ENCODE measurements at places on chromosomes 4 and X.

- DNase-seq = no peak
Measured at GRCh38 chrX:120301960-120302359, 9.3 kb downstream of the TMEM255A start.

DNA sequence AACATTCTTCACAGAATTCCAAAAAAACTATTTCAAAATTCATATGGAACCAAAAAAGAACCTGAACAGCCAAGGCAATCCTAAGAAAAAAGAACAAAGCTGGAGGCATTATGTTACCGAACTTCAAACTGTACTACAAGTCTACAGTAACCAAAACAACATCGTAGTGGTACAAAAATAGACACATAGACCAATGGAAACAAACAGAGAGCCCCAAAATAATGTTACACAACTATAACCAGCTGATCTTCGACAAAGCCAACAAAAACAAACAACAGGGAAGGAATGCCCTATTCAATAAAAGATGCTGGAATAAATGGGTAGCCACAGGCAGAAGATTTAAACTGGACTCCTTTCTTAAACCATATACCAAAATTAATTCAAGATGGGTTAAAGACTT lies 1189.6 kb downstream of the PCDH18 start:
- no peak for DNase-seq

- DNase-seq = peak; percentile 80
Measured at GRCh38 chr4:105620640-105621323, 68.4 kb downstream of the ARHGEF38 start.

DNA sequence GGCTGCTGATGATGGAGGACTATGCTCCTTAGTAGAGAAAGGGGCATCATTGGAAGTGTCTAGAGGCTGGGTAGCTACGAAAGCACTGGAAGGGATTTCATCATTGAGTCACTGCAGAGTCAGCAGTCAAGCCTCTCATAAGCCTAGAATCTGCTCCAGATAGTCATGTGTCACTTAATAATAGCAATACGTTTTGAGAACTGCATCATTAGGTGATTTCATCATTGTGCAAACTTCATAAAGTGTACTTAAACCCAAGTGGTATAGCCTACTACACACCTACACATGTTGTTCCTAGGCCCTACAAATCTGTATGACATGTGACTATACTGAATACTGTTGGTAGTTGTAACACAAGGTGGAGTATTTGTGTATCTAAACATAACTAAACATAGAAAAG lies 165.6 kb downstream of the PTTG2 start:
- peak; percentile 83 for DNase-seq

DNA sequence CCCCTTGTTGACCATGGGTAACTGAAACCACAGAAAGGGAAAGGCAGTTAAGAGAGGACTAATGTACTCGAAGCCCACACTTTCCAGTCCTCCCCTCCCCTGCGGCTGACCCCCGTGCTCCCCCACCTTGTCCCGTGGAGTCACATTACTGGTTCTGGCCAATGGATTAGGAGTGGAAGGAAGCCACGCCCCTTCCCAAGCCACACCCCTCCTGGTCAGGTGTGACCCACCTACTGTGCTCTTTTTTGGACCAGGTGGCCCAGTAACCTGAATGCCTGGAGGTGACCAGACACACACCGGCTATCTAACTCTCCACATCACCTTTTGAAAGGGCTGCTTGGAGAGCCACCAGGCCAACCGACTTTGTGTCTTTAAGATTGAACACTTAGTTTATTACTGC lies 109.3 kb upstream of the MSX1 start:
- DNase-seq = no peak

DNA sequence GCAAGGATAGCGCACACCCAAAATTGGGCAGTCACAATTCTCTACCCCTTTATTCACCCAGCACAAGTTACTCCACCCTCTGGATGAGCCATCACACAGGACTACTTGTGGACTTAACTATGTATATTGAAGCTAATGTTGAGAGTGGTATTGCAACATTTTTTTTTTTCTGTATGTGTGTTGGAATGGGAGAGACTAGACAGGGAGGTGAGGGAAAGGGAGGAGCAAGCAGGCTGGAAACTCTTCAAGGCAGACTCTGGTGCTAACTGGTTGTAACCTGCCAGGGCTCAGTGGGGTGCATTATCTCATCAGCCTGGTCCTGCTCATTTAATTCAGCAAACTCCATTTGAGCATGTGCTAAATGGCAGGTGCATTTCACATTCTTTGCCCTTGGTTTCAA lies 18.4 kb upstream of the CWH43 start:
- peak; percentile 26 for DNase-seq

DNA sequence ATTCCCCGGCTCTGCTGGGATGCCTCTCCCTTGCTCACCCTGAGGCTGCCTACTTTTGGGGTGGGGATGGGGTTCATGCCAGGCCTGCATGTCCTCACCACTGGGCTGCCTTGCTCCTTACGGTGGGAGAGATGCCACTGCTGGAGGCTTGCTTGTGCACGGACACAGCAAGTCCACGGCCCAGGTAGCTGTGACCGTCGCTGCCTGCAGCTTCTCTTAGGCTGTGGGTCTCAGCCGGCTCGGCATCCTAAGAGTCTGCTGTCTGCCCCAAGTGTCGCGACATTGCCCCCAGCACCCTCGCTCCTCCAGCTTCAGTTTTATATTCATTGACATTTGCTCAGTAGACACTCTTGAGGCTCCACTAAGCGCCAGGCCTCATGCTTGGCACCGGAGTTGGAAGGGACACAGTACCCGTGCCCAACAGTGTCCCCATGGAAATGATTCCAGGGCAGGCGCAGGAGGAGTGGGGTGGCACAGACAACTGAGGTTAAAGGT lies 58.3 kb downstream of the TBC1D14 start:
- DNase-seq = no peak

GRCh38 chr4:143084566-143084965 lies 100.2 kb upstream of the USP38 start:
- DNase-seq = no peak

- DNase-seq = no peak
Measured at GRCh38 chrX:109878236-109878635, 124.7 kb upstream of the TMEM164 start.

- DNase-seq = no peak
Measured at GRCh38 chr4:107685740-107686139, 34.3 kb downstream of the PAPSS1 start.

DNA sequence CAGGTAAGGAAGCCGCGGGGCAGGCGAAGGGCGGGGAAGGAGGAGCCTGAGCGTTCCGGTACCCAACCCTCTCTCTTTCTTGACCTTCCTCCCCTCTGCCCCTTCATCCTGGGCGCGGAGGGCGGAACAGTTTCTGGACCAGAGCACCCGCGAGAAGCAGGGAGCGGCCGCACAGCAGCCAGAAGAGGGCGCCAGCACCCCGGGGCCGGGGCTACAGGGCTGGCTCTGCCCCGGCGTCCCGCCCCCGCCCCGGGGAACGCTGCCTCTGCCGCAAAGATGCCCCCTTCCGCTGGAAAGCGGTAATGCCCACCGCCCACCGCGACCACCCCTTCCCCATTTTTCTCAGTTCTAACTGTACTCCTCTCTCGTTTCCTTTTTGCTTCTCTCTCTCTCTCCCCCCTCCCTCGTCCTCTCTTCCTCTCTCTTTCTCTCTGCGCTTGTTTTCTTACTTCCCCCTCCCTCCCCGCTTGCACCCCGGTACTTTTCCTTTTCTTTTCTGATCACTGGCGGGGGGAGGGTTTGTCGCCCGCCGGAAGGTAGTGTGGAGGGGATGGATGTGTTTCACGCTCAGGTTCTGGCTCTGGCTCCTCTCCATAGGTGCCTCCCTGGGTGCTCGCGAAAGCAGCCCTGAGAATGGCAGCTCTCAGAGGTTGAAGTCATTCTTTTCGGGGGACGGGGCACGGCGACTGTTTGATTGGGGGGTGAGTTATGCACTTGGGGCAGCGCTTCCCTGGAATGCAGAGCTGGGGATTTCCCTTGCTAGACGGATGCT lies 13.1 kb upstream of the PRDM8 start:
- peak; percentile 81 for DNase-seq

- peak; percentile 35 for DNase-seq
Measured at GRCh38 chr4:159764343-159764952, 661.6 kb downstream of the RAPGEF2 start.

GRCh38 chr4:94304365-94304971 lies 38.2 kb downstream of the HPGDS start:
- DNase-seq = peak; percentile 45

- DNase-seq = peak; percentile 81
Measured at GRCh38 chr4:137253949-137254348, 278.3 kb downstream of the PCDH18 start.

- no peak for DNase-seq
Measured at GRCh38 chr4:26299254-26299882, 21.4 kb upstream of the RBPJ start.

DNA sequence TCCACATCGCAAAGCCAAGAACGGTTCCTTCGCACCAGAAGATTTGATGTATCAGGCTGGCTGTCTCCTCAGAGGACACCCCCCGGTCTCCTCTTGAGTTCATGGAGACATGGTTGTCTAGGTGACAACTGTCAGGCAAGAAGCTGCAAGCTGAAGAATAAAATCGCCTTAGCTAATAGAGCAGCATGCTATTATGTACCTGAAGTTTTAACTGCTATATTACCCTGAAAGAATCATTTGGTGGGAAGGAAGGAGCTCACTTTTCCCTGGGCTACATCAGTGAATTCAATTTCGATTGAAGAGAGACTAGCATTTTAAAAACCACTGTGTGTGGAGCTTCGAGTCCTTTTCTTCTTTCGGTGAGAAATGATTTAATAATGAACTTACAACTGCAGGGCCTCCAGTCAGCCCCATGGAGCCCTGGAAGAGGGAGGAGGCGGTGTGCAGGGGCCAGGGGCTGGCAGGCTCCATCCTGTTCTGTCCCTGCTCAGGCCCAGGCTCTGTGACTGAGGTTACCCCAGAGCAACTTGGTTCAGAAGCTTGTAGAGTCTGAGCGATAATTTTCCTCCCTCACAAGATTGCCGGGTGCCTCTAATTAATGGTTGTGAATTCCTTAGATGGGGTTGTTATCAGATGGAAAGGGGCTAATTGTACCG lies 191.3 kb downstream of the MID1IP1 start:
- DNase-seq = no peak

- DNase-seq = peak; percentile 66
Measured at GRCh38 chrX:149962859-149963757, 24.8 kb upstream of the EOLA2 start.

DNA sequence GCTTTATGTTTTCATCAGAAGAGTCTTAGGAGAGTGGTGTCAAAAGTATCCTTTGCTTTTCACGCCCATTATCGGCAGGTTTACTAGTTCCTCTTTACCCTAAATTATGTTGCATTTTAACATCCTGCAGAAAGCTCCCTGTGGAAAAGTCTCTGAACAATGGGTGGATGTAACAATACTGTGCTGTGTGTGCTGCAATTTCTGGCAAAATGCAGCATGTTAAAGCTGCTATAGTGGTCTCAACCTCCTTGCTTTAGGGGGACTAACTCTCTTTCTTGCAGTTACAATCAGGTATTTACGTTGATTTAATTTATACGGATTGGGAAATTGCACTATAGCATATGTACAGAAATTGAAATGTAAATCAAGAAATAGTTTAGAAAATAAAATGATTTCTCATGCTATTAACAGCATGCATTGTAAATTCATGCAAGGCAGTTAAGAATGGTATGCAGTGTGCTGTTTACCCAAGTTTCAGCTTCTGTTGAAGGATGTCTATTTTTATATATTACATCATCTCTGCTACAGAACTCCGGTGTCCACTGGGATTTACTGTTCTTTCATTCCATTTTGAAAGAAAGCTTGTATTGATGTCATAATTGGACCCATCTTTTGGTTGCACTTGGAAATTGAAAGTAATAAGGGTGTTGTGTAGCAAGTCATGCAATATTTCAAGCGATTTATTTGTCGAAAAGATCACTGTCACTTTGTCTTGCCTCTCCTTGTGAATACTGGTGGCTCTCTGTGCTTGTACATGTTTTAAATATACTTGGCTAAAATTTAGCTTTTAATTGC lies 145.7 kb downstream of the RAPGEF2 start:
- DNase-seq = peak; percentile 92

- DNase-seq = peak; percentile 58
Measured at GRCh38 chrX:53211391-53211978, 13.5 kb downstream of the KDM5C start.

DNA sequence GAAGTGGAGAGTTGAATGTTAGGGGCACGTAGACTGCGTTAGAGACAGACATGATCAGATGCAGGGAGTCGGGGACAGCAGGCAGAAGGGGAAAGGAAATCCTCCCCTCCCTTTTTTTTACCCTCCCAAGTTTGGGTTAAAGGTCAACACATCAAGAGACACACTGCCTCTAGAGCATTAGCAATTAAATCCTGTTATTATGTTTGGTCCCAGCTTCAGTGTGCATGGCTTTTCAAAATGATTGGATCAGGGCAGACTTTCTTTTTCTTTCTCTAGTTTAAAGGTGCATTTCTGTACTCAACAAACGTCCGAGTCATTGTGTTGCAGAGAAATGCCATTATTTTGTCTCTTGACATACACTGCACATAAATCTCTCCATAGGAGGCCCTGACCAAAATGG lies 63.9 kb downstream of the USP26 start:
- DNase-seq = no peak

- no peak for DNase-seq
Measured at GRCh38 chrX:136839196-136839595, 41.3 kb downstream of the RBMX start.
